ENCODE measurements at places on chromosomes 6 and 20.

DNA sequence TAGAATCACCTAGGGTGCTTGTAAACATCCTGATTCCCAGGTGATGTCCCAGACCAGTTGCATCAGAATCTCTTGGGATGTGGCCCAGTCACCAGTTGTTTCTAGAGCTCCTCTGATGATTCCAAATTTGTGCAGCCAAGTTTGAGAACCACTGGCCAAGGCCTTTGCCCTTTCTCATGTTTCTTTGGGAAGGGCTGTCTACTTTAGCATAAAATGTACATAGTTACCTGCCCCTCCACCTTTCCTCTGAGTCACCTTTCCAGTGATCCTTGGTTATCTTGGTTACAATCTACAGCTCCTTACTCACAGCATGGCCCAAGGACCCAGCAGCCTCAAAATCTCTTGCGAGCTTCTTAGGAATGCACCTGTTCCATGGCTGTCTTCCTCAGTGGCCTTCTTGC lies 266.4 kb upstream of the PRND start:
- no peak for DNase-seq

DNA sequence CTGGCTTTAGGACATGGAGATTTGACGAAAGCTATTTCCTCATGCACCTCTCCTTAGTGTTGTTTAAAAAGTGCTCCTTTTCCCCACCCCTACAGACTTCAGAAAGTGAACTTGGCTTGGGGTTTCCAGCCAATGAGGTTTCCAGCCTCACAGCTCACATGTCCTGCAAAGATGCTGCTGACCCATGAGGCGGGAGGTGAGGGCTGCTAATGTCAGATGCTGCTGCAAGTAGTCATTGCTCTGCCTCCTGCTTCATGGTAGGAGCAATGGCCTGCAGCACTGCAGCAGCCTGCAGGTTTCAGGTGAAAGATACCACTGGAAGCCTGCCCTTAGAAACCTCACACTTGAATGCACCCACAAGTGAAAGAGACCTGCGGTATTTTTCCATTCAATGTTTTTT lies 112.8 kb downstream of the LAMP5 start:
- DNase-seq, result no peak

DNA sequence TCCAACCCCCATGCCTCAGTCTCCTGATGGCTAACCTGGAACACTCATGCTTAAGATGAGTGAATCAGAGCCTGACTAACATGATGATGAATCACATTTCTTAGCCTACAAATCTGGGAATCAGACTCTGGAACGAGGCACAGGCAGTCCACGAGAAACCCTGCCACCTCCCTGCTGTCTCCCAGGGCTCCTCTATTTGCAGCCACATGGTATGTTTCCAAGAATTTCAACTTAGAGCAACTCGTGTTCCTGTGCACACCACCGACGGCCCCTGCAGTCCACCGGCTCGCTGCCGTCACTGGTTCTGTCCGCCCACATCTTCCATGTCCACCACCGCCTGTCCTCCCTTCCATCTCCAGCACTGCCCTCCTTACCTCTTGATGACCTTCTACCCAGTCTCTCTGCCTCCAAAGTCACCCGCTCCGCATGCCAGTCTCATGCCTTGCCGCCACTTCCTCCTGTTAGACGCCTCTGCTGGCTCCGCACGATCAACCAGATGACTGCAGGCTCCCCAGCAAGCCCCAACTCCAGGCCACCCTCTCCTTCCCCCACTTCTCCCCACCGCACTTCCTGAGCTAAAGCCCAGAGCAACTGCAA lies 87.6 kb downstream of the AGPAT4 start:
- no peak for DNase-seq

DNA sequence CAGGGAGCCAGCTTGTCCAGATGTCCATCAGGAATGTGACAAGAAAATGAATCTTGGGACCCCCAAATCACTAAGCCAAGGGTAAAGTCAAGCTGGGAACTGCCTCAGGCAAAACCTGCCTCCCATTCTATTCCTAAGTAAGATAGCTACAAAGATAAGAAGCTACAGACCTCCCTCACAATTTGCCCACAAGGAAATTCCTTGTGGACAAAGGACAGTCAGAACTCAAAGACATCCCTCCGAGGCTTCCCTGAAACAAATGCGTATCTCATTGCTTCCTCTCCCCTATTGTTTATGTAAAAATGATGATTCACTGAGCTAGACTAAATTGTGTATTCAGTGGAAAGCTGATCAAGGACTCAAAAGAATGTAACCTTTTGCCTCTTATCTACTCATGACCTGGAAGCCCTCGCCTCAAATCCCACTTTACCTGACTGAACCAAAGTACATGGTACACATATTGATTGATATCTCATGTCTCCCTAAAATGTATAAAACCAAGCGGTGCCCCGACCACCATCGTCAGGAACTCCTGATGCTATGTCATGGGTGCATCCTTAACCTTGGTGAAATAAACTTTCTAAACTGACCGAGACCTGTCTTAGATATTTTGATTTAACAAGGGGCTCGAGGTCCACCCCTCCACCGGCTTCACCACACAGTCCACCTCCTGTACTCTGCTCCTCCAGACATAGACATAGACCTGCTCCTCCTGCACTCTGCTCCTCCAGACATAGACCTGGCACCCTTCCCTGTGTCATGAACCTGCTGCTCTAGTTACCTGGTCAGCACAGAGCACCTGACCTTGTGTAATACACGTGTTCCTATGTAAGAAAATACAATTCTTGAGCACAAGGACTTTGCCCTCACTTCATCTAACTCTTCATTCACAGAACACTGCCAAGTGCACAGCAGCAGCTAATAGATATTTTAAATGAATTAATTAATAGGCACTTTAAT lies 81.4 kb downstream of the WDR27 start:
- DNase-seq, result no peak

- DNase-seq, result no peak
Observed at GRCh38 chr6:93498713-93499112, 79.4 kb upstream of the EPHA7 start.

DNA sequence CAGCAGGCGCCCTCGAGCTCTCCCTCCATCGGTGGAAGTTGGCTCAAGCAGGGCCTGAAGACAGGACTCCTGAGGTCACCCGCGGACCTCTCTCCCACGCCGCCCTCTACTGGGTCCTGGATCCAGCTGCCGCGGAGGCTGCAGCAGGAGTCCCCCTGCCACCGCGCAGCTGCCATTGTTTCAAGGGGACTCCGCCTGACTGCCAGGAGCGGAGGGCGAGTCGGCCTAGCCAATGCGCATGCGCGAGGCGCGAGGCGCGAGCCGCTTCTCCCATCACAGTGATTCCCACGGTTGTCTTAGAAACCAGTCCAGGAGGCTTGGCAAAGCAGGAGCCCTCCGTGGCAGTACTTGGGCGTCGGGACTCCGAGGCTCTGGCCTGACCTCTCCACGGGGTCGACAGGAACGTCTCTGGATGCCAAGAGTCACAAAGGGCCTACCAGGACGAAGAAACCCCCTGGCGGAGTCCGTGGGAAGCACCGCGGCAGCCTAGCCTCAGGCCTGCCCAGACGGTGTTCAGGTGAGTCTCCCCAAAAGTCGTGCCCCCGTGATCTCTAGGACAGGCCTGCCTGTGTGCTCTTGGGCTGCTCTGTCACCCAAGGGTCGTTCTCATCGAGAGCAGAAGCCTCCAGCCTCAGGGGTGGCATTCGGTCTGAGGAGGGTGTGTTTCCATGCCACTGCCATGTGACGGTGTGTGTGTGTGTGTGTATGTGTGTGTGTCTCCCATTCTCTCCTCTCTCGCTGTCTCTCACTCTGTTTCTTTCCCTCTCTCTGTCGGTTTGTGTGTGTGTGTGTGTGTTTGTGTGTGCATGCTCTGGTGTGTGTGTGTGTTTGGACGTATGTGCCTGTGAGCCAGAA lies 290.6 kb upstream of the ZNF337 start:
- DNase-seq, result peak; percentile 55

GRCh38 chr6:69584913-69585729 lies 211.7 kb downstream of the LMBRD1 start:
- peak; percentile 44 for DNase-seq

GRCh38 chr20:24589815-24590177 lies 120.4 kb downstream of the SYNDIG1 start:
- no peak for DNase-seq

DNA sequence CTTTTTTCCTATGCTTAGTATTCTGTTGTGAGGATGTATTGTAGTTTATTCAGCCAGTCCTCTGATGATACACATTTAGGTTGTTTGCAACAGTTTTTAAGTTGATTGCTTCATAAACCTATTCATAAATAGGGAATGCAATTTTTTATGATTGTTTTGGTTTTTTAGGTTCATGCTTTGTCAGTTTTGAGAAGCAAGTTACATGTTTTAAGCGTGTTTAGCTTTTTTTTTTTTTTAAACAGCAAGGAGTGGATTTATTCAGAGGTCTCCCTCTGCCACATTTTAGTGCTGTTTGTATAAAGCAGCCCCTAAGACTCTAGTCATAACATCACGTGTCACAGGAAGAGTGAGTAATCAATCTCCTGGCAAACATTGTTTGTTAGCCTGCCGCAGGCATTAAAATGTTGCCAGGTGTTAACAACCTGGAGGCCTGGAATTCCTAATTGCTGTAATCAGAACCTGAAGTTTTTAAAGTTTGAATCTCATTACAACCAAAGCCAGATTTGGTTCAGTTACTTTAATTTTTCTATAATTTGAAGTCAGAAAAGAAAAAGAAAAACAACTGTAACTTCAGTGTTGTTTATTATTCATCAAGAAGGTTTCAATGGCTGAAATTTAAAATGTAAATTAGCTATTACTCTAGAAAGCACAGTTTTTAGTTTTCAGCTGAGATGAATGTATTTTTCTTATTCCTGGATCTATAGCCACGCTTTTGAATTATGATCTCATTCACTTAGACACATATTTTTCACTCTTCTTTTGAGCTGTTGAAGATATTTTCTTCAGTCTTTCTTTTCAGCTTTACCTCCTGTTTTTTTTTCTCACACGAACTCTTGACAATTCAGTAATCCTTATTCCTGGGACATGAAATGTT lies 59.2 kb downstream of the KCNS1 start:
- DNase-seq, result no peak

DNA sequence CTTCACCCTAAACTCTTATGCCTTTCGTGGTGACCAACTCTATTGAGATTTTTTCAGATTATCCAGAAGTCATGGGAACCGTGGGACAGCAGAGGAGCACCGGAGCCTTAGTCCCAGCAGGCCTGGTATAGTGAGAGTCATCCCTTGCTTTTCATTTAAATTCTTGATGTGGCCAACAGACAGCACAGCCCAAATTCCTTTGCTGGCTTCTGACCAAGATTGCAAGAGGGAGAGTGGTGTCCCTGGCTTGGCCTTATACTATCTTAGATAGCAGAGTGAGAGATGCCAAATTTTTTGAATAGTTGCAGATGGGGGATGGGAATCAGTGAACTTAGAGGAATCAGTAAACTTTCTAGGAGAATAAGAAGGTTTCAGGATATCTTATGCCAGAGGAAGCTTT lies 7.8 kb downstream of the STX11 start:
- DNase-seq, result no peak

GRCh38 chr6:63441266-63441956 lies 121.6 kb upstream of the LGSN start:
- peak; percentile 41 for DNase-seq

GRCh38 chr6:137013738-137014602 lies 30.8 kb downstream of the IL20RA start:
- DNase-seq, result no peak

DNA sequence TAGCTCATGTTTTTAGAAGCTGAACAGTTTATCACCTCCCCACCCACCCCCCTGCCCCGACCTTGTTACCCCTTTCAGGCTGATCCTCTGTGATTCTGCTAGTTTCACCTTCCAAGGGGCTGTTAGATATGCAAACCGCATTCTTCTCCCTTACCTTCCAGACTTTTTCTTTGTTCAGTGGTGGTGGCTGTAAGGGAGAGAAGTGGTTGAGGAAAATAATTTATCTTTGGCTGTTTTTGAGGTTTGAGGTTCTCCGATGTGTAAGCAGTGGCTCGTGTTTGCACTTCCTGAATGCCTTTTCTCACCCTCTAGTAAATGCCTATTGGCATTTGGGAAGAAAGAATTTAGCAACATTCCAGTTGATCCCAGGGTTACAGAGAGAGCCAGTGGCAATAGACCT lies 69.4 kb upstream of the KCNG1 start:
- no peak for DNase-seq

GRCh38 chr6:161414707-161415106 lies 140.8 kb upstream of the AGPAT4 start:
- DNase-seq, result no peak

DNA sequence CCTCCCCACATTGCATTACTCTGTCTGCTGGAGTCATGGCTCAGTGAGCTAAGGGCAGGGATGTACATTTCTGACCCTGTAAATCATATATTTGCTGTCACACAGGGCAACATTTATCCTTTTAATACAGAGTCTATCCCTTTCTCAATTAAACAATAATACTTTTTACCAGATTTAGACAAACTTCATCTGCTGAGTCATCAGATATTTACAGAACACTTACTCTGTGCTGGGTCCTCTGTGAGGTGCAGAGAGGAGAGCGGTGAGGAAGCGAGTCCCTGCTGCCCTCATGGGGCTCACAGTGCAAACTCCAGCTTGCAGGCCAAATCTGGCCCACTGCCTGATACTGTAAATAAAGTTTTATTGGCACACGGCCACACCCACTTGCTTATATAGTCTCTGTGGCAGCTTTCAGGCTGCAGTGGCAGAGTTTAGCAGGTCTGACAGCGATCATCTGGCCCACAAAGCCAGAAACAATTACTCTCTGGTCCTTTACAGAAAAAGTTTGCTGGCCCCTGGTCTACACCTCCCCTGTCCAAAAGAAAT lies 144.5 kb downstream of the CDH26 start:
- no peak for DNase-seq

GRCh38 chr6:36216559-36216958 lies 20.0 kb downstream of the BRPF3 start:
- DNase-seq, result no peak

DNA sequence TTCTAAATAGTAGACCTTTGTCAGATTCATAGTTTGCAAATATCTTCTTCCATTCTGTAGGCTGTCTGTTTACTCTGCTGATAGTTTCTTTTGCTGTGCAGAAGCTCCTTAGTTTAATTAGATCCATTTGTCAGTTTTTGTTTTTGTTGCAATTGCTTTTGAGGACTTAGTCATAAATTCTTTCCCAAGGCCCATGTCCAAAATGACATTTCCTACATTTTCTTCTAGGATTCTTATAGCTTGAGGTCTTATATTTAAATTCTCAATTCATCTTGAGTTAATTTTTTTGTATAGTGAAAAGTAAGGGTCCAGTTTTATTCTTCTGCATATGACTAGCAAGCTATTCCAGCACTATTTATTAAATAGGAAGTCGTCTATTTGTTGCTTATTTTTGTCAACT lies 287.0 kb downstream of the PACRG start:
- DNase-seq, result no peak
